ENCODE measurements at places on chromosomes 11 and 22. TPM values are rescaled to one million over a fixed set of nuclear protein-coding genes. Genes with fewer than 3 reads are reported as not detected.

IFITM10 gene
- polyA plus RNA-seq = 0.17 TPM

OR51I1 gene
- not detected for polyA plus RNA-seq

TEAD1 gene
- polyA plus RNA-seq = 109 TPM

TPH1 gene
- not detected for polyA plus RNA-seq

NOX4 gene
- 2.8 TPM for polyA plus RNA-seq

CPT1B gene
- polyA plus RNA-seq = 45.9 TPM

NPTXR gene
- 6.3 TPM for polyA plus RNA-seq

PATE4 gene
- polyA plus RNA-seq = 0.12 TPM

PRODH gene
- polyA plus RNA-seq = 13.9 TPM

DDI1 gene
- not detected for polyA plus RNA-seq

BEST1 gene
- polyA plus RNA-seq = 3.6 TPM

MIOX gene
- polyA plus RNA-seq = not detected

UPK2 gene
- polyA plus RNA-seq = 1.4 TPM

All from muscle of arm (tissue), 14 donors.